ENCODE measurements at places on chromosomes 1 and 21. TPM values are rescaled to one million over a fixed set of nuclear protein-coding genes. Genes with fewer than 3 reads are reported as not detected.

GRCh38 chr1:114234408-114235124, 80.9 kb upstream of the SYT6 start:
- DNase-seq, result no peak

DNA sequence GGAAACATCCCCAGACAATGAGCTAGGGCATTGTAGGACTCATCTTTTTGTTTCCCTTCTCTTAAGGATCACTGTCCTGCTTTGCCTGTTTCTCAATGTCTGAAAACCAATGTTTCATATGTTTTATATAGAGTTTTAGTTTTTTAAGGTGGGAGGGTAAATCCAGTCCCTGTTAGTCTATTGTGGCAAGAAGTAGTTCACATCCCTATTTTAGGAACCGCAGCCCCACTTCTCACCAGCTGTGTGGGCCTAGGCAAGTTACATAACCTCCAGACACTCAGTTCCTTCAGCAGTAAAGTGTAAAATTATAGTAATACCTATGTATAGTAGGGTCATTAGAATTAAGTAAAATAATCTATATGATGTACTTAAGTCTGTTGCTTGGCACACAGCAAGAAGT, 105.8 kb upstream of the WLS start:
- DNase-seq, result no peak

DNA sequence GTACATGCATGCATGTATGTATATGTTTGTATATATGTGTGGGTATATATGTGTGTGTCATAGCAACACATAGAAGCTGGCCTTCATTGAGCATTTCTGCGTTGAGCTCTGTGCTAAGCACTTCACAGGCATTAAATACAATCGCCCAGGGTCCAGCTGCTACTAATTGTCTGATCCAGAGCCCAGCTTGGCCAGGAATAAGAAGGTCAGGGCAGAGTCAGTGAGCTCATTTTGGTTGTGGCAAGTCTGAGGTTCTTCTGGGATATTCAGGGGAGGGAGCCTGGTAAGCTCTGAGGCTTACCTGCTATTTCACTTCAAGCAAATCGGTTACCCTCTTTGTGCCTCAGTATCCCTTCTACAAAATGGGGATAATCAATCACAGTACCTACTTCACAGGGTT, 59.6 kb downstream of the FOXO6 start:
- DNase-seq, result no peak

GRCh38 chr1:28889357-28889756, 25.0 kb upstream of the EPB41 start:
- DNase-seq, result no peak

DNA sequence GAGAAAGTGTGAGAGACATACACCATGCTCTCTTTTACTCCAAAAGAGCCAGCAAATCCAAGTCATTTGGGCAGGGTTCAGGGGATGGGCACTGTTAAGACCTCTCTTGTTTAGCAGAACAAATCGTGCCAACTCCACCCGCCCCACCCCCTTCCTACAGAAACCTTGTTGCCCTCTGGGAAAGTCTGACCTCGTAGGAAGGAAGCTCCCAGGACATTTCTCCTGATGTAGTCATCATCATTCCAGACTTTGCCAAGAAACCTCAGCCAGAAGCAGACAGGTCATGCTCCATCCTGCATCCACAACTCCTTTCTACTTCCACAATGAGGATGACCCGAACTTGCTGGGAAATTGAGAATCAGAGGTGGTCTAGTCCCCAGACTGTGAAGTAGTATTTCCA, 57.7 kb downstream of the UBE2T start:
- peak; percentile 44 for DNase-seq

DNA sequence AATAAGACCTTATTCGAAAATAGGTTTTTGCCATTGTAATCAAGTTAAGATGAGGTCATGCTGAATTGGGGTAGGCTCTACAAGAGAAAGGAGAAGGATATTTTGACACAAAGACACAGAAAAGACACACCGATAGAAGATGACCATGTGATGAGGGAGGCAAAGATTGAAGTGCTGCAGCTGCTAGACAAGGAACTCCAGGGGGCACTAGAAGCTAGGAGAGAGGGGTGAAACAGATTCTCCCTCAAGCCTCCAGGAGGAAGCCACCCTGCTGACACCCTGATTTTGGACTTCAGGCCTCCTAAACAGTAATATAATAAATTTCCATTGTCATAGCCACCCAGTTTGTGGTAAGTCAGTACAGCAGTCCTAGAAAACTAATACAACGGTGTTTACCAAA, 506.8 kb upstream of the CAMK1G start:
- DNase-seq, result peak; percentile 10

DNA sequence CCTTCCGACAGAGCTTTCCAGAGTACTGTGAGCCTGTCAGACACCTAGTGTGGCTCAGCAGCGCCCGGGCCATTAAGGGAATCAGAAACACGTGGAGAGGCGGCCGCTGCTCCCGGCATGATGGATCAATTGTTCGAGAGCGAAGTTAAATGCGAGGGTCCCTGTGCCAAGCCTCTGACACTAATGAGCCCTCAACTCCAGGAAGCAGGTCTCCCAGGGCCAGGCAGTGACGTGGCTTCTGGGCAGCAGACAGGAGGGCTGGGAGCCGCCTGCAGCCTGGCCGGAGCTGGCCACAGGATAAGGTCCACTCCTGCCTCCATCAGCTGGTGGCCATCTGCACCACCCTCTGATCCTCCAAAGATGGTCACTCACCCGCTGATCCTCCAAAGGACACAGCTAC, 67.5 kb upstream of the CLDN14 start:
- DNase-seq, result no peak

- no peak for DNase-seq
These were observed 214.7 kb upstream of the EDN2 start for GRCh38 chr1:41698916-41699860.

DNA sequence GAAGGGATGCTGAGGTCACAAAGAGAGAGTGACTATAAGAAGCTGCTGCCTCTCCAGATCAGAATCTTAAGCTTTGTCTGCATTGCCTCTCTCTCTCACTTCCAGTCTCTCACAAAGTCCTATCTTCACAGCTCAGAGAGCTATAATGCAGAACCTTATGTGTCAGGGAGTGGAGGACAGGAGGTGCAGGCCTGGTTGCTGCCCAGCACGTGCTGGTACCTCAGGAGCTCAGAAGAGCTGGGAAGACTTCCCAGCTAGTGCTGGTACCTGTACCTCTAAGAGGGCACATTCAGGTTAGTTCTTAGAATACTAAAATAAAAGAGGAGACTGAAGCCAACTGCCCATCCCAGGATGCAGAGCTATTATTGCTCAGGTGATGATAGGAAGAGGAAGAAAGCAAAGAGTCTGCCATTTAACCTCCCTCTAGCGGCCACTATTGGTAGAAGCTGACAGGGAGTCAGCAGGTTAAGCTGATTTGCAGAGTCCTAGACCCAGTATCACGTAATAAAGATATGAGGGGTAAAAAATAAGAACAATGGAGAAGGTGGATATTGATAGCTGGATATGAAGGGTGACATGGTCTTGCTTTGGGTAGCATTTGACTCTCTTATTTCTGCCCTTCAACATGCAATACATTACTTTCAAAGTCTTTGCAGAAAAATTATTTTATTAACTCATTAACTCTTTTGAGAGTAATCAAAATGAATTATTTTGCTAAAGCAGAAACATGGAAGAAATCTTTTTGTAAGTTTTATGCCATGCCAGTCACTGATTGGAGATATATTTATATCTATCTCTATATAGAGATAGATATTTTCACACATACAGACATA, 138.1 kb upstream of the HMCN1 start:
- DNase-seq, result peak; percentile 45

DNA sequence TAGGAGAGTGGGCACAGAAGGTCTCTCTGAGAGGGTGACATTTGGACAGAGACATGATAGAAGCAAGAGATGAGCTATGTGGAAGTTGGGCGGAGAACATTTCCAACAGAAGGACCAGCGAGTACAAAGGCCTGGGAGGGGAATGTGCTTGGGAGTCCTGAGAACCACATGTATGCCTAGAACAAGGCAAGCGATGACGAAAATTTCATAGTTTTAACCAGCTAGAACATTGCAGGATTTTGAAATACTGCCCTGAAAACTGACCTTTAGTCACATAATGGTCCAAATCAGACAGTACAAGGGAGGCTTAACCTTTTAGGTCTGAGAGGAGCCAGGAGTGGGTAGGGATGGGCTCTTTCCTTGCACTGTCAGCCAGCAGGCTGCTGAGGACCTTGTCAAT, 68.0 kb downstream of the MRPS6 start:
- DNase-seq, result no peak

DNA sequence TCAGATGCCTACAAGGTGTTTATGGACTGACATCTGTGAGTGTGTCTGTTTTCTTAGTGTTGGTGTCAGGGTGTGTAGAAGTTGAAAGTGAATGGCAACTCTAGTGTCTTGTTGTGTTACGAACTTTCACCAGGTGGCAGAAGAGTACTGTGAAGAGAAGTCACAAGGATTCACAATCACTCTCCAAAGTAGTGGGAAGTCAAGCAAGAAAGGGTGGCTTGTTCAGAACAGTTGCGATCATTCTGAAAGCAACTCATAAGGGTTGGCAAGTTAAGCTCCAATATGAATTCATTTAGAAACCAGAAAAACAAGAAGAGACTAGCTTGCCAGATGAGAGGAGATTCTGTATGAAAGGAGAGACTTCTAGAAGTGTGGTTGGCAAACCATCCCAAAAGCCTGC, 86.1 kb downstream of the FASLG start:
- peak; percentile 82 for DNase-seq

GRCh38 chr1:200152336-200152735, 124.8 kb downstream of the NR5A2 start:
- no peak for DNase-seq

- DNase-seq, result no peak
These were observed 44.5 kb downstream of the SLC2A1 start for GRCh38 chr1:42914092-42914627.

DNA sequence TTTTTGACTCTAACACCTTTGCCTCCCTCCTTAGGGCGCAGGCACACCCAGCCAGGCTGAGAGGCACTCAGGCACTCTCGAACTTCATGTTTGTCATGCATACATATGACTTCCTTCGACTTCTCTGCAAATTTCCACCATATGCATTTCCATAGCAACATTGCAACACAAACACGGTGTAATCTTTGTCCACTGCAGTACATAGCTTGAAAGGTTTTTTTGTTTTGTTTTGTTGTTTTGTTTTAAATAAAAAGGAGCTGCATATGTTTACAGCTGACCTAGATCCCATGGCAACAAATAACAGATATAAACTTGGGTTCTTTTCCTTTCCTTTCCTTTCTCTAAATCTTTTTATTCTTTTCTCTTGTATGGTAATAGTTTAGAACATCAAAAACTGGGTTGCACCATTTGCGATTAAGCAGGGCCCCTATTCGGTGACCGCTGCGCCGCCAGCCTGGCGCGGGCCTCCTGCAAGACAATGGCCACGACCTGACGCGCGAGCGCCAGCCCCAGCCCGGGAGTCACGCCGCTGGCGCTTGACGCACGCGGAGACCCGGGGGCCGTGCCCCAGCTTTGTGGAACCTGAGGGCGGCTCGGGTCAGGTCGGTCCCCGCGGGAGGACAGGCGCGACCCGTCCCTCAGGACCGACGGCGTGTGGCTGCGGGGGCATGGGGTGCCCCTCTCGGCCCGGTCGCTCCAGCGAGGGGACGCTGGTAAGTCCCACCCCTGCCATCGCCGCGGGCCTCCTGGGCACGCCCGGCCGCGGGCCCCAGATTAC, 35.2 kb downstream of the CCN1 start:
- DNase-seq, result no peak

DNA sequence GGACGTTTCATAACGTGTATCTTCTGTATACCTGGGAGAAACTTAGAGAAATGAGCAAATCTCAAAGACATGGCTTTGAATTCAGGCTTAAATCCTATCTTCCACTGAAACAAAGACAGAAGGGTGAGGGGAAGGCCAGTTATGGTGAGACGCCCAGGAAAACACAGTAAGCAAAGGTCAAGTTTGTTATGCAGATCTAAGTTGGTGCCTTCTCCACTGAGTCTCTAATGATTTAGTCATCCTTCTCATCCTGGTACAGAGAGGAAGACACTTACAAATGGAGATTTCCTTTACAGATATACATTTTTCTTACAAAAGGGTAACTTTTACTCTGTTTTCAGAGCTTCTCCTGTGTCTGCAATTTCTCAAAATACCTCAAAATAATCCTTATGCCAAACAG, 64.4 kb downstream of the MAP3K7CL start:
- DNase-seq, result no peak

- no peak for DNase-seq
These were observed 12.1 kb downstream of the DNAJC16 start for GRCh38 chr1:15538771-15539170.

- DNase-seq, result peak; percentile 13
These were observed 38.6 kb downstream of the C21orf91 start for GRCh38 chr21:17780539-17780938.

- DNase-seq, result no peak
These were observed 5.1 kb upstream of the FYB2 start for GRCh38 chr1:56824271-56824670.

GRCh38 chr1:15965228-15965767, 10.6 kb downstream of the ZBTB17 start:
- DNase-seq, result peak; percentile 51

GRCh38 chr1:225378880-225379279, 49.0 kb downstream of the LBR start:
- no peak for DNase-seq

GRCh38 chr1:160489513-160490261, 33.4 kb downstream of the SLAMF6 start:
- DNase-seq, result no peak

GRCh38 chr1:179820226-179820970, 57.2 kb downstream of the TOR1AIP2 start:
- no peak for DNase-seq

GRCh38 chr1:100512803-100513352, 25.1 kb upstream of the GPR88 start:
- DNase-seq, result no peak

DNA sequence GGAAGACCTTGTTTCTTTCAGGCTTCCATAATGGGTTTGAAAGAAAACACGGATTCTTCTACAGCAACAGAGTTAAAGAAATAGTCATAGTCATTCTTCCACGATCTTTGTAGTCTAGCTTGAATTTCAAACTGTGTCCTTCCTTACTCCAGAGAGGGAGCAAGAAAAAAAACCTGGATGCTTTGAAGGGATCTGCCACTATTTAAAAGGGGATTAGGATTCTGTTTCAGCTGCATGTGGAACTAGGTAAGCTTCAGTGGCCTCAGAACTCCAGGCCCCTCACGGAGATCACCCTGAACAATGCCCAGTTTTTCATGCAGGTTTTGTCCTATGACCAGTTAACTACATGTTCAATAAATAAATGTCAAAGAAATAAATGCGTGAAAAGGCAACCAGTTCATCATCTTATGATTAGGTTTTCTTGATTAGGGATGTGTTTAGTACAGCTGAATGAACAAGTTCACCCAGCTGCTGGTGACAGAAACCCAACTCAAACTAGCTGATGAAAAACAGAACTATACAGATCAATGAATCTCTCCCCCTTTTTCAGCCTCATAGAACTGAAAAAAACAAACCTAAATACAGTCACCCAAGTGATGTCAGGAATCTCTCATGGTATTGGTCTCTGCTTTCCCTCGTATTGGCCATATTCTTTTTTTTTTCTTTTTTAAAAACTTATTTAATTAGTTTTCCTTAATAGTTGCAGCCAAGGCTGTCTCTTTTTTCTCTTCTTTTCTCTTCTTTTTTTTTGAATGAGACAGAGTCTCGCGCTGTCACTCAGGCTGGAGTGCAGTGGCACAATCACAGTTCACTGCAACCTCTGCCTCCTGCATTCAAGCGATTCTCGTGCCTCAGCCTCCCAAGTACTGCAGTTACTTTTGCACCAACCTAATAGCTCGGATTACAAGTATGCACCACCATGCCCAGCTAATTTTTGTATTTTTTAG, 14.6 kb upstream of the MPZL1 start:
- DNase-seq, result no peak

G0S2 gene
- 1.9 TPM for total RNA-seq

PCP4 gene
- not detected for total RNA-seq

PRAMEF12 gene
- total RNA-seq, result not detected

Measured in endothelial cell of umbilical vein (primary cell).